ENCODE measurements at places on chromosomes 3 and 15. TPM values are rescaled to one million over a fixed set of nuclear protein-coding genes. Genes with fewer than 3 reads are reported as not detected.

GRCh38 chr3:37279856-37280255 is 105.5 kb upstream of the LRRFIP2 start:
- no peak for DNase-seq

- DNase-seq: no peak
Measured at GRCh38 chr3:17798000-17798399, 55.6 kb upstream of the TBC1D5 start.

- DNase-seq: no peak
Measured at GRCh38 chr15:36907295-36907694, 193.1 kb downstream of the MEIS2 start.

- DNase-seq: no peak
Measured at GRCh38 chr3:129046037-129046731, 14.4 kb upstream of the GP9 start.

GRCh38 chr15:69852482-69852881 is 245.2 kb downstream of the TLE3 start:
- DNase-seq: no peak

DNA sequence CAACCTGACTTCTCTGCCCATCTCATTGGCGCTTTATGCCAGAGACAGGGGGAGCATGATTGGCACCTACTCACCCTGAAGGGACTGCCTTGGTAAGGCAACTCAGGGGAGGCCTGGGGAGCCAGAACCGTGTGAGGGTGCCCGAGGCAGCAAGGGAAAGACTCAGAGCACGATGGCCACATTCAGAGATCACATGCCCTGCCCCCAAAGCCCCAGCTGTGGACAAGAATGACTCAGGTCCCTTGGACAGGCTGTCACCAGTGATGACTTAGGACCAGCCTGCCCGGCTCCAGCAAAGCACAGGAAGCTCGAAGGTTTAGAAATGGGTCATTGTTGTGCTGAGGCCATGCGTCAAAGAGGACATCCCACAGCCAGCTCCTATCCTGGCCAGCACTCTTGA is 49.1 kb upstream of the LIMD1 start:
- no peak for DNase-seq

Gene NANOGP8
- 0.16 TPM for polyA plus RNA-seq

Gene GPR149
- polyA plus RNA-seq: not detected

DNA sequence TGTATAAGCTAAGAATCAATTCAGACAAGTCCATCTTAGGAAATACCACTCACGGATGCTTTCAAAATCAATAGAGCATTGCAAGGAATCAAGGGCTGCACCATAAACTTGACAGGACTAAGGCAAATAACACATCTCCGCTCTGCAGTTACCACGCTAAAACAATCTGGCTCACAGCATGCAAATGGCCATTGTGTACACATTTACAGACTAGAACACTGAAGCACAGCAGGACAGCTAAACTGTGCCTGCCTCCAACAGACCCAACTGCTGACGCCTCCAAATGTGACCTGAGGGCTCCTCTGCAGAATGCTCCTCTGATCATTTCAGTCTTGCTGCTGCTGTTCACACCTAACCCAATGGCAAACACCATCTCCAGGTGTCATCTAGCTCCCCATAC is 104.3 kb downstream of the MEX3B start:
- no peak for DNase-seq

Gene OSTN
- 0.02 TPM for polyA plus RNA-seq

DNA sequence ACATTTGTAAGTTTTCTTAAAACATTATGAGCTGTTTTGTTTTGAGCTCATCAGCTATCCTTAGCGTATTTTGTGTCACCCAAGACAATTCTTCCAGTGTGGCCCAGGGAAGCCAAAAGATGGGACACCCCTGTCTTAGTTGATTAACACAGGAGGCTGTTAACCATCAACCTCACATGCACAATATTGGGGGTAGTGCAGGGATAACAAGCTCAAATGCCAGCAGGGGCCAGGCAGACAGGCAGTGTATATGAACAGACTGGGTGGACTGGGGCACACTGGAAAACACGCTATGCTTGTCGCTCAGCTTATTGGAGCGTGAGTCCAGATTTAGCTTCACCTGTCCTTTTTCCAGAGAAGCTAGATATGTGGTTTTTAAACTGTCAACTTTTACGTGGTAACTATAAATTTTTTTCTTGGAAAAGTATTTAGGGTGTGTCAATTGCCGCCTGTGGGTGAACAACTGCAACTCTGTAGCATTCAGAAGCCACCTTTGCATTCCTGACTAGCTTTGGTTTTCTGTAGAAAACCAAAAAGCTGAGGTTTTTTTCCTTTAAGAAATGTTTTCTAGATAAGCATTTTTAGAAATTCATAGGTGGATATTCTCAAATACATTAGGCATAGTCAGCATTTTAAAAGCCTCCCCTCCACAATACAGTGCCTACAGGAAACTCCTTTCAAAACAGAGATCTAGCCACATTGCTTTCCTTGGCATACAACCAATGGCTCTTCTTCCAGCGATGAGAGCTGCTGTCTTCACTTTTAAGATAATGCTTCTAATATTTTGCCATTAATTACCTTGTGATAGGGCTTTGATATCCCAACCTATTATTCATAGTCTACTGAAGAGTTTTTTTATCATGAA is 14.6 kb downstream of the PSMD6 start:
- DNase-seq: no peak

DNA sequence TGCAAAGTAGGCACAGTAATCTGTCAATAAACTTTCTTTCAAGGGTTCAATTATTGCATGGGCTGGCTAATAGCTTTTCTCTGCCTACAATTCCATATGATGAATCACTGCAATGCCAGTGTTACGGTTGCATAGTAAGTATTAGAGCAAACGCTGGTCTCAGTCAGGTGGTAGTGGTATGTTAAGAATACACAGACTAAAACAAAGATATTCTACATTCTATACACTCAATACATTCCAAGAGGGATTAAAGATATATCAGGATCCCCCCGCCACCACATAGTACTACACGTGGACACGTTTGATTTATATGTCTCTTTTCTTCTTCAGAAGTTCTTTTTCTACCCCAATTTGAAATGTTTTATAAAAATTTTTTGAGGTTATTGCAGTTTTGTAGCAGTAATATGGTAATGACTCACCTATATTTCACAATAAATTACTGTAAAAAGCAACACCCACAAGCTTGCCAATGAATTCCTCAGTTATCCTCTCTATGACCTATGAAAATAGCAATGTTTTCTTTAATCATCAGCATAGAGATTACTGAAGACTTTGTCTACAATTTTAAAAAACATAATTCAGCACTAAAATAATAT is 68.2 kb downstream of the CD200R1L start:
- DNase-seq: no peak

Data from ovary (tissue), 10 donors.